Upper lobe of left lung (tissue), 6 donors: ENCODE measurements at places on chromosomes 2 and 18. TPM values are rescaled to one million over a fixed set of nuclear protein-coding genes. Genes with fewer than 3 reads are reported as not detected.

- peak; percentile 44 for DNase-seq
- peaks cover 15% of the 10 kb centered on the region for H3K4me1 ChIP-seq
- no peaks in the 10 kb centered on the region for H3K27me3 ChIP-seq
- H3K36me3 ChIP-seq = no peaks in the 10 kb centered on the region
Measured at GRCh38 chr2:64524604-64525316, 632 bp downstream of the AFTPH start.

Gene CRYGB
- total RNA-seq = not detected

GRCh38 chr2:2698182-2699120 lies 367.4 kb upstream of the MYT1L start:
- peak; percentile 44 for DNase-seq
- no peaks in the 10 kb centered on the region for H3K4me1 ChIP-seq
- no peak overlapping the region for H3K4me3 ChIP-seq
- no peak overlapping the region for H3K27ac ChIP-seq
- H3K27me3 ChIP-seq = no peaks in the 10 kb centered on the region

Gene SLC30A3
- 1.1 TPM for total RNA-seq

DNA sequence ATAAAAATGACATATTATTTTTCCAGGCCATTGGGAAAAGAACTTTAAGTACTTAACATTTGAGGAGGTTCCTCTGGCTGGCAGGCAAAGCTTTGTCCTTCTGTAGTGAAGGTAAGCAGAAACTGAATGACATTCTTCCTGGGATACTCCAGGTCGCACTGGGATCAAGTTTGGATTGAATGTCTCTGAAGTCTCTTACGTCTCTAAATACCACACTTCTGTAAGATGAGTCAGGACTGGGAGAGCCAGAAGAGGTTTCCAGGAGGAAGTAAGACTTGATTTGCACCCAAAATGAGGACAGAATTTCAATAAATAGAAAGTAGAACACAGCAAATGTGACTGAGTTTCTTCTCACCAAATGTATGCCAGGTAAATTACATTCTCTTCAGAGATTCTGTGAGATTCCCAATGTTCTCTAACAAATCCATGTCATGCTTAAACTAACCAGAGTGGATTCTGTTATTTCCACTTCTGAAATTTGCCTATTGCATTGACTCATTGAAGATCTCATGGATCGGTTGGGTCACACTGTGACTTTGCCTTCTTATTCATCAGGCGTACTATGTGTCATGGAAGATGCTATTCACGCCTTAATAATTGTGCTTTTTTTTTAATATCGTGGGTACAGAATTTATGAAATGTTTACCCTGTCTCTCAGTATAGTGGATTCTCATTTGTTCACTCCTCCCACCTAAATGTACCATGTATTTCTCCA lies 25.5 kb upstream of the VIT start:
- no peak for DNase-seq
- no peaks in the 10 kb centered on the region for H3K36me3 ChIP-seq
- H3K27ac ChIP-seq = no peak overlapping the region
- H3K4me1 ChIP-seq = no peaks in the 10 kb centered on the region
- no peak overlapping the region for H3K4me3 ChIP-seq

DNA sequence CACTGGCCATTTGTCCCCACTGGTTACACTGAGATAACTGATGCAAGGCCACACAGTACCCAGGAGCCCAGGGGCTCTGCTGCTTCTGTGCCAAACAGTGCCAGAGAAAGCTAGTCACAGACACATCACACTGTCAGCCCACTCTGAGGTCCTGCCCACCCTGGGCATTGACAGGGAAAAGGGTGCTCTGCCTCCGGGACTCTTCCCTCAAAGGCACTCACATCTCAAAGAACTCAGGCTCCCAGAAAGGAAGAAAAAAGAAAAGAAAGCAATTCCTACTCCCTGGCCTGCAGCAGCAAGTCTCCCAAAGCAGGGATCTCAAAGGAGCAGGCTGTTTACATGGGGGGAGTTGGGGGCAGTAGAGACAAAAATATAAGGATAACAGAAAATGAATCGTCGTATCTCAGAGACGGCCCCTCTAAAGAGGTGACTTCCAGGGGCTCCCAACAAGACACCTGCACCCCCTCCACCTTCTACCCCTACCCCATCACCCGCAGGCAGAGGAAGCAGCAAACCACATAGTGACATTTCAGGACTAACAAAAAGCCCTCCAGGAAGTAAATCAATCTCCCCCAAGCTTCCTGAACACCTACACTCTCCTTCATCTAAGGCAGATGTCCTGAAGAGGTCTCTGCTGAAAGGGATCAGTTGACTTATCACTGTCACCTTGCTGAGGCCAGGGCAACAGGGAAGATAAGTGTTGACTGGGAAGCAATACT lies 247.6 kb downstream of the TNS1 start:
- no peak overlapping the region for H3K4me3 ChIP-seq
- peaks cover 6% of the 10 kb centered on the region for H3K4me1 ChIP-seq
- no peak for DNase-seq
- no peak overlapping the region for H3K27ac ChIP-seq
- H3K36me3 ChIP-seq = no peaks in the 10 kb centered on the region
- no peaks in the 10 kb centered on the region for H3K27me3 ChIP-seq

- DNase-seq = no peak
- peaks cover 2% of the 10 kb centered on the region for H3K27me3 ChIP-seq
- no peaks in the 10 kb centered on the region for H3K36me3 ChIP-seq
- peak overlapping the region; percentile 72 for H3K27ac ChIP-seq
- H3K4me3 ChIP-seq = peak overlapping the region; percentile 2
Measured at GRCh38 chr2:200585340-200585729, 479 bp upstream of the AOX1 start.

DNA sequence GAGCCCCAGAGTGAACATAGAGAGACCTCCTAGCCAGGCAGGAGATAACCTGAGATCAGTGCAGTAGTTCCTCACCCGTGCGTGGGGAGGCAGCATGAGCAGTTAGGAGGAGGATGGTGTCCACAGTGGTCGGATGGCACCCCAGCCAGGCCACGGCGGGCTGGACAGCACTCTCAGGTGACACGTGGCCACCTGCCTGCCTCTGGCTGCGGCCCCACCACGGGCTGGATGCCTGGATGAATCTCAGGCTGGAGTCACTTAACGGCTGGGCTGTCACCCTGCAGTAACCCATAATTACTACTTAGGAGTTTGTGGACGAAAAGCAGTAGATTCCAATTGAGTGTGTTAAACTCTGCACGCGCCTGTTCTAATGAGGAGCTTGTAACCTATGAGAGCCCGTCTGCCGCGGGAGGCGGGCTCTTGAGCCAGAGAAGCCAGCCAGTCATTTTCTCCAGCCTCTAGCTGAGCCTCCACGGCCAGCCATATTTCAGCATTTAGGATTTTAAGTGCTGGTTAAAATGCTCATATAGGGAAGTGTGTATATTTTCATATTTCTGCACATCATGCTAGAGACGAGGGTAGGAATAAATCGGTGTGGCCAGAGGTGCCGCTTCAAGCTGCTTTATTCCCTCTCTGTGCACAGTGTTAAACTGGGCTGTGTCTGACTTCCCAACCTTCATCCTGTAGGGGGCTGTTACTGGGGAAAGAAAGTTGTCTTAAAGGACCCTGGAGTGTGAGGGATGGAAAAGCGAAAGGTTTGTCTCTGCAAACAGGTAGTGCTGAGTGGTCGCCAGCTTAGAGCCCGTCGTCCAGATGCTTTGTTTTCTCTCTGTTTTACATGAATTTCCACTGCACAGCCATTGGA lies 144.0 kb downstream of the GLI2 start:
- H3K27me3 ChIP-seq = no peaks in the 10 kb centered on the region
- H3K4me1 ChIP-seq = no peaks in the 10 kb centered on the region
- H3K27ac ChIP-seq = no peak overlapping the region
- H3K36me3 ChIP-seq = no peaks in the 10 kb centered on the region
- no peak for DNase-seq

- H3K27me3 ChIP-seq = no peaks in the 10 kb centered on the region
- no peak overlapping the region for H3K4me3 ChIP-seq
- peaks cover 44% of the 10 kb centered on the region for H3K36me3 ChIP-seq
- no peak overlapping the region for H3K27ac ChIP-seq
Measured at GRCh38 chr18:9239720-9240119, 94.9 kb upstream of the TWSG1 start.

DNA sequence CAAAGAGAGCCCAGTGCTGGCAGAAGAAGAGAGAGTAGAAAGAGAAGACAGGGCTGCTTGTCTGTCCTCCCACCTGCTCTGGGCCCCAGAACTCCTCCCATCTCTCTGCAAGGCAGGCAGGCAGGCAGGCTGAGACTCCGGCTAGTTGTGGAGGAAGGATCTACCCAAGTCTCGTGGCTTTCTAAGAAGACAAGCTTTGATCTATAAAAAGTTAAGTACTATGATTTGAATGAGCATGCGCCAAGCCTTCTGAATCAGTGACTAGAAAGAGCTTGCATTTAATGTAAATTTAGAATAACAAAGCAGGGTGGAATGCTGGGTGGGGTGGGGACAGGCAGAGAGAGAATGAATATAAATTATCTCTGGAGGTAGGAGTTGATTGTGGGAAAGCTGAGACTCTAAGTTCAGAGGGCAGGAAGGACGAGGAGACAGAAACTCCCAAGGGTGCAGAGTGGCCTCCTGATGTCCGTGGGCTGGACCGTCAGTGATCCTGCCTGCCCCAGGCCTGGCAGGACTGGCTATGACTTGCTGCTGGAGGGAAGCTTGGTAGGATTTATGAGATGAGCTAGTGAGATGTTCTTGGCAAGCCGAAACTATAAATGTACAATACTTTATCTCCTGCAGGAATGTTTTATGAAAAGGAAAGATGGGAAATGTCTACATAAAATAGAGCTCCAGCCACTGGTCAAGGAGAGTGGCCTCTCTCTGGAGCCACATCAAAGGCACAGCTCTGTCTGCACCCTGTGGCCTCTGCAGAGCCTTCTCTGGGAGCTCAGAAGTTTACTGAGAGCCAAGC lies 447.5 kb downstream of the TNS1 start:
- DNase-seq = no peak
- no peaks in the 10 kb centered on the region for H3K36me3 ChIP-seq
- H3K4me3 ChIP-seq = no peak overlapping the region
- no peaks in the 10 kb centered on the region for H3K4me1 ChIP-seq

GRCh38 chr2:133653056-133653455 lies 84.8 kb upstream of the NCKAP5 start:
- H3K27me3 ChIP-seq = no peaks in the 10 kb centered on the region
- H3K4me3 ChIP-seq = no peak overlapping the region
- no peak overlapping the region for H3K27ac ChIP-seq
- no peak for DNase-seq
- no peaks in the 10 kb centered on the region for H3K4me1 ChIP-seq

DNA sequence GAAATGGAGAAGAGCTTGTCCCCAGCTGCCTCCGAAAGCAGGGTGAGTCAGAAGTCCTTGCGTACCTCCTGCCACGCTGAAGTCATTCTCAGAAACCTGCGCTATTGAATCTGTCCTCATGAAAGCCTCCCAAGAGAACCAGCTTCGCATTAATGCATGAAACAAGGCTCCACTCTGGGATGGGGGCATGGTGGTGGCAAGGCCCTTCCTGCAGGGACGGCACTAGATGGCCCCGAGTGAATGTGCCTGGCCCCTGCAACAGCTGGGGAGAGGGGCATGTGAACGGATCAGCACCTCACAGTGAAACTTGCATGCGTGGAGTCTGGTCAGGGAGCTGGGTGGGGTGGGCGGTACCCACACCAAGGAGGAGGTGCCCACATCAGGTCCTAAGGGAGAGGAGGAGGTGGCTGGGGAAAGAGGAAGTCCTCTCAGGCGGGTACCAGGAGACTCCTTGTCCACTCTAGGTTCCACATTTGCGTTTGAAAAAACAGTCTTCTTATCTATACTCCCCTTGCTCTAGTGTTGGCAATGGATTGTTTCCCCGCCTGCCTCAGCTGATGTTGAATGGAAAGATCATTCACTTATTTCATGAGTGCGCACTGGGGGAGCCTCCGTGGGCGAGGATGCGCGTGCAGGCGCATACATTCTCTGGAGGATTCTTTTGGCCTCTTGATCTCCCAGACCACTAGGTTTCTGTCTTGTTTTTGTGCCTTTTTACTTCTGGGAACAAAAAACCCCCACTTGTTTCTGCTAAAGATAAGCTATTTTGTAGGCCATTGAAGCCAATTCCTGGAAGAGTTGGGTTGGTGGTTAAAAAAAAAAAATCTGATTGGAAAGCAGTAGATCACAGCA lies 104.7 kb downstream of the KLHL29 start:
- H3K27ac ChIP-seq = no peak overlapping the region
- H3K4me1 ChIP-seq = no peaks in the 10 kb centered on the region
- H3K36me3 ChIP-seq = no peaks in the 10 kb centered on the region
- no peak overlapping the region for H3K4me3 ChIP-seq
- H3K27me3 ChIP-seq = no peaks in the 10 kb centered on the region
- no peak for DNase-seq

Gene CTNNA2
- total RNA-seq = not detected

Gene C2orf80
- total RNA-seq = not detected

GRCh38 chr2:180952082-180952481 lies 28.3 kb upstream of the UBE2E3 start:
- H3K4me1 ChIP-seq = no peaks in the 10 kb centered on the region
- no peak overlapping the region for H3K4me3 ChIP-seq
- DNase-seq = no peak
- H3K36me3 ChIP-seq = no peaks in the 10 kb centered on the region
- no peaks in the 10 kb centered on the region for H3K27me3 ChIP-seq
